Osteoblast (primary cell): ENCODE measurements at places on chromosomes 2 and 18. TPM values are rescaled to one million over a fixed set of nuclear protein-coding genes. Genes with fewer than 3 reads are reported as not detected.
A peak's percentile ranks its signal among the peaks of the same experiment; 100 is the strongest.

- H3K27me3 ChIP-seq, result no peaks in the 10 kb centered on the region
- no peaks in the 10 kb centered on the region for H3K36me3 ChIP-seq
- H3K4me1 ChIP-seq, result peaks cover 37% of the 10 kb centered on the region
- DNase-seq, result peak; percentile 84
Measured at GRCh38 chr2:240915526-240916341, 9.6 kb downstream of the CROCC2 start.

GRCh38 chr2:151325581-151326095 lies 31.8 kb upstream of the TNFAIP6 start:
- no peak overlapping the region for H3K27ac ChIP-seq
- DNase-seq, result no peak
- no peaks in the 10 kb centered on the region for H3K36me3 ChIP-seq
- no peaks in the 10 kb centered on the region for H3K4me1 ChIP-seq
- H3K27me3 ChIP-seq, result no peaks in the 10 kb centered on the region

- H3K4me1 ChIP-seq, result no peaks in the 10 kb centered on the region
- peaks cover 9% of the 10 kb centered on the region for H3K36me3 ChIP-seq
- DNase-seq, result no peak
- H3K4me3 ChIP-seq, result no peak overlapping the region
- H3K27ac ChIP-seq, result no peak overlapping the region
- no peaks in the 10 kb centered on the region for H3K27me3 ChIP-seq
Measured at GRCh38 chr2:8743261-8743660, 61.4 kb downstream of the ID2 start.

DNA sequence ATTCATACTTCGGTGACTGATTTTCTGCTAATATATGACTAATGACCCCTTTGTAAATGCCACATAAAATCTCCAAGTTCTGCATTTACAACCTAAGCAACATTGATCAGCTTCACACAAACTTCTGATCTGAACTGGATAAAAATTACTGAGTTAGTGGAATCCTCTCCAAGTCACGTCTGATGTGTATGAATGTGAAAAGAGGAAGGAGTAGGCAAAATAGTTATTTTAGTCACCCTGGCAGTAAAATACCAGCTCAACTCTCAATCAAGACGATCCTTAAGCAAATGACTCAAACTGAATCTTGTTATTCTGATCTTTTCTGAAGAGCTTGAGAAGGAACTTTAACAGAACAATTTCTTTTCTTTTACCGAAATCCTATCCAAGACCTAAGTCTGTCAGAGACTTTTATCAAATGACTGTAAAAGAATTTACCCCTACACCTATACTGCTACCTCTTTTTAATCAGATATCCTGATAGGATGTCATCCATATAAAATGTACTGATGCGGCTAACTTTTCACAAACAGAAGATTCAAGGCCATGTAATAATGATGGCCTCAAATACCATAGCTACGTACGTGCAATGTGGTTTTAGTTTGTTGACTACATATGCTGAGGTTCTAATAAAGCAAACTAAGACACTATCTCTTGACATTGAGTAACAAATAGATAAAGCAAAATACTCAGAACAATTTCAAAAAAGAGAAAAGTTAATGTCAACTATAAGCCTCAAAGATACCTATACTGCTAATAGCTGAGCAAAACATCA lies 23.7 kb downstream of the CUL3 start:
- no peaks in the 10 kb centered on the region for H3K27me3 ChIP-seq
- DNase-seq, result peak; percentile 78
- H3K4me3 ChIP-seq, result no peak overlapping the region
- H3K4me1 ChIP-seq, result peaks cover 26% of the 10 kb centered on the region
- H3K36me3 ChIP-seq, result no peaks in the 10 kb centered on the region

GRCh38 chr2:216404010-216404618 lies 8.2 kb upstream of the SMARCAL1 start:
- peaks cover 3% of the 10 kb centered on the region for H3K27me3 ChIP-seq
- H3K4me1 ChIP-seq, result no peaks in the 10 kb centered on the region
- H3K4me3 ChIP-seq, result no peak overlapping the region

GRCh38 chr2:135890149-135890548 lies 13.9 kb upstream of the MCM6 start:
- no peaks in the 10 kb centered on the region for H3K36me3 ChIP-seq
- no peaks in the 10 kb centered on the region for H3K4me1 ChIP-seq
- no peak for DNase-seq
- no peak overlapping the region for H3K4me3 ChIP-seq

DNA sequence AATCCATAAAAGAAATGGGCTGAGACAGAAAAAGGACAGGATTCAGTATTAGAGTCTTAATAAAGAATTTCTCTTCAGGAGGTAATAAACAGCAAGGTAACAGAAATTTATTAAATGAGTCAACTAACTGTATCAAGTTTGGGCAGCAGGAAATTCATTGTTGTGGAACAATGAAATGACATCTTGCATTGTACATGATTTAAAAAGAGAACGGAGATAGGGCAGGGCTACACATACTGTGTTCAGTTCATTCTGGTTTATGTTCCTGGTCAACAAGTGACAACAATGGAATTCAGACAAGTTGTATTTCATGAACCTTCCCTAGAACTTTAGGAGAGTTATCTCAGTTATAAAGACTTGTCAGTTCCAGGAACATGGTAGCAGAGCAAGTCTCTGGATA lies 961.3 kb downstream of the SOCS6 start:
- no peak for DNase-seq
- H3K4me3 ChIP-seq, result no peak overlapping the region
- no peaks in the 10 kb centered on the region for H3K4me1 ChIP-seq

DNA sequence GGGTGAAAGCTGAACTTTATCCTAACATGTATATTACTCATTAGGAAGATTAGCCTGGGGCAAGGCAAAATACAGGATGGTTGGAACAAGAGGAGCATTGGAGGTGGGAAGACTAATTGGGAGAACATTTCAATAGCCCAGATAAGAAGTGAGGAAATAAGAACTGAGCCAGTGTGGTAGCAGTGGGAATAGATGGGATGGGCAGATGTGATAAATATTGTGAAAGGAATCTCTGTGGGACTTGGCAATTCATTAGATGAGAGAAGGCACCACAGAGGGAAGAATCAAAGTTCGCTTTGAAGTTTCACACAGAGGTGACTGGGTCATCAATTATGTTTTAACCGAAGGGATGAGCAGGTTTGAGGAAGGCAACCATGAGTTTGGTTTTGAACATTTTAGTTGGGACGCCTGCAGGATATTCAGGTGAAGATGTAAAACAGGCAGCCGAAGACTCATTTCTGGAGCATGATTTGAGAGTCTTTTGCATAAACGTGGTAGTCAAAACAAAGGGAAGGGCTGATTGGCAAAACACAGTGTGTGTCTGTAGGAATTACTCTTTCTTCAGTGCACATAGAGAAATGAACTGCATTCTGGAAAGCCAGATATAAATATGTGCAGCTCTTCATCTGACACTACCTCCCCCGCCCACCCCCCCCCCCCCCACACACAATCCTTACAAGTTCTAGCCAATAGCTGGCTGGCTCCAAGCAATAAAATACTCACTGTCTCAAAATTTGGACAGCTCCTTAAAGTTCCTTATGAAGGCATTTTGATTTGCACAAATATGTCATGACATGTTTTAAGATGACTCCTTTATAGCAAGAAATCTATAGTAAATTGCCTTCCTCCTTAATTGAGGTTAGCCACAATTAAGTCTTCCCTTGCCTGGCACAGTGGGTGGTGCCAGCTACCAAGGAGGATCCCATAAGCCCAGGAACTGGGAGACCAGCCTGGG lies 1.9 kb upstream of the SLC1A4 start:
- H3K4me3 ChIP-seq, result peak overlapping the region; percentile 91
- H3K27ac ChIP-seq, result peak overlapping the region; percentile 99
- no peaks in the 10 kb centered on the region for H3K36me3 ChIP-seq
- DNase-seq, result peak; percentile 87
- no peaks in the 10 kb centered on the region for H3K27me3 ChIP-seq

GRCh38 chr2:48515513-48515985 lies 14.4 kb upstream of the STON1 start:
- H3K36me3 ChIP-seq, result peaks cover 21% of the 10 kb centered on the region
- peaks cover 3% of the 10 kb centered on the region for H3K4me1 ChIP-seq
- no peaks in the 10 kb centered on the region for H3K27me3 ChIP-seq
- H3K27ac ChIP-seq, result no peak overlapping the region
- DNase-seq, result peak; percentile 67

DNA sequence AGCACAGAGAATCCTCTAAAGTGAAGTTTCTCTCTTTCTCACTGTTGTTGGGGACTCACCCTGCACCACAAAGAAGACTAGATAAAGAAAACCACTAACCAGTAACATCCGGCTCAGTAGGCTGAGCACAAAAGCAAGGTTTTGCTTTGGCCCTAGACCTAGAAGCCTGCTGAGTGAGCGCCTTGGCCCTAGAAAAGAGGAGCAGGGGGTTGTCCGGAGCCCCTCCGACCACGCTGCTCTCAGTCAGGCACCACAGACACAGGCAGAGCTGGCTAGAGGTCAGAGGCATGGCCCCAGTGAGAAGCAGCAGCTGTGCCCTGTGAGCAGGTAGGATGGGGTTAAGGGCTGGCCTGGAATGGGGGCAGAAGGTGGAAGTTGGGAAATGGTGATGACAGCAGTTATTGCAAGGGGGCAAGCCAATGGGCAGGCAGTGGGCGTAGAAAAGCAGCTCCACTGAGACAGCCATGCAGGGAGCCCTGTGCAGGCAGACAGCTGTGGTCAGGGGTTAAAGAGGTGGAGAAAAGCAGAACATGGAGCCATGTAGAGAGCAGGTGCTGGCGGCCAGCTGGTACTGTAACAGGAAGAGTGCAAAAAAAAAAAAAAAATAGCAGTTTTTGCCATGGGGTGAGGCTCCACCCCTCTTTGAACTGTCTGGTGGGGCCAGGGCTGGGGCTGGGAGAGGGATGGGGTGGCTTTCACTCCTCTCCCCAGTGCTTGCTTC lies 36.9 kb upstream of the SLC14A1 start:
- peaks cover 34% of the 10 kb centered on the region for H3K4me1 ChIP-seq
- no peak for DNase-seq
- no peaks in the 10 kb centered on the region for H3K36me3 ChIP-seq
- H3K27me3 ChIP-seq, result no peaks in the 10 kb centered on the region

GRCh38 chr2:69634196-69634821 lies 9.2 kb downstream of the AAK1 start:
- H3K4me3 ChIP-seq, result no peak overlapping the region
- H3K4me1 ChIP-seq, result peaks cover 7% of the 10 kb centered on the region
- no peaks in the 10 kb centered on the region for H3K27me3 ChIP-seq
- peaks cover 11% of the 10 kb centered on the region for H3K36me3 ChIP-seq
- H3K27ac ChIP-seq, result no peak overlapping the region
- no peak for DNase-seq

- no peaks in the 10 kb centered on the region for H3K27me3 ChIP-seq
- no peaks in the 10 kb centered on the region for H3K36me3 ChIP-seq
- H3K27ac ChIP-seq, result no peak overlapping the region
- no peak overlapping the region for H3K4me3 ChIP-seq
- H3K4me1 ChIP-seq, result peaks cover 6% of the 10 kb centered on the region
- DNase-seq, result no peak
Measured at GRCh38 chr2:147913701-147914480, 69.1 kb downstream of the ACVR2A start.

- H3K27ac ChIP-seq, result no peak overlapping the region
- no peaks in the 10 kb centered on the region for H3K36me3 ChIP-seq
- DNase-seq, result no peak
- no peaks in the 10 kb centered on the region for H3K27me3 ChIP-seq
- no peak overlapping the region for H3K4me3 ChIP-seq
- peaks cover 28% of the 10 kb centered on the region for H3K4me1 ChIP-seq
Measured at GRCh38 chr18:55416791-55417190, 171.2 kb downstream of the TCF4 start.

DNA sequence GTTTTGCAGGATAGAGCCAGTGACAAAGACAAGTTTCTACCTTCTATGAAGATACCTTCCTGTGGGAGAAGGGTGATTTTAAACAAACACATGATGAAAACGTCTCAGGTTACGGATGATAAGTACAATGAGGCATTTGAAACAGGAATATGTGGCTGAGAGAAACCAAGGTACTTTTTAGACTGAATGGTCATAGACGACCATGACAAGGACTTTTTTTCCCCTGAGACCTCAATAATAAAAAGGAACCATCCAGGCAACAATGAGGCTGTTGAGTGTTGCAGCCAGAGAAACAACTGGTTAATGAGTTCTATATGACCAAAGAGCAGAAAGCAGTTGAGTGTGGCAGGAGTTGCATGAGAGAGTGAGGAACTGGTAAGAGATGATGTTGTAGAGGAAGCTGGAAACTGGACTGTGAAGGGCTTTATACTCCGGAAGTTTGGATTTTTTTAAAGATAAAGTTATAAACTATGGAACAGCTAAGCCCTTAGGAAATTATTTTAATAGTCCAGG lies 306.1 kb upstream of the CYRIA start:
- H3K36me3 ChIP-seq, result no peaks in the 10 kb centered on the region
- no peak overlapping the region for H3K27ac ChIP-seq
- H3K4me1 ChIP-seq, result no peaks in the 10 kb centered on the region
- H3K4me3 ChIP-seq, result no peak overlapping the region

- peaks cover 13% of the 10 kb centered on the region for H3K4me1 ChIP-seq
- no peak for DNase-seq
- H3K36me3 ChIP-seq, result no peaks in the 10 kb centered on the region
- H3K4me3 ChIP-seq, result no peak overlapping the region
Measured at GRCh38 chr2:8833853-8834252, 3.6 kb downstream of the KIDINS220 start.

- H3K27me3 ChIP-seq, result peaks cover 42% of the 10 kb centered on the region
- no peak overlapping the region for H3K27ac ChIP-seq
Measured at GRCh38 chr2:95310216-95310615, 13.1 kb downstream of the KCNIP3 start.

DNA sequence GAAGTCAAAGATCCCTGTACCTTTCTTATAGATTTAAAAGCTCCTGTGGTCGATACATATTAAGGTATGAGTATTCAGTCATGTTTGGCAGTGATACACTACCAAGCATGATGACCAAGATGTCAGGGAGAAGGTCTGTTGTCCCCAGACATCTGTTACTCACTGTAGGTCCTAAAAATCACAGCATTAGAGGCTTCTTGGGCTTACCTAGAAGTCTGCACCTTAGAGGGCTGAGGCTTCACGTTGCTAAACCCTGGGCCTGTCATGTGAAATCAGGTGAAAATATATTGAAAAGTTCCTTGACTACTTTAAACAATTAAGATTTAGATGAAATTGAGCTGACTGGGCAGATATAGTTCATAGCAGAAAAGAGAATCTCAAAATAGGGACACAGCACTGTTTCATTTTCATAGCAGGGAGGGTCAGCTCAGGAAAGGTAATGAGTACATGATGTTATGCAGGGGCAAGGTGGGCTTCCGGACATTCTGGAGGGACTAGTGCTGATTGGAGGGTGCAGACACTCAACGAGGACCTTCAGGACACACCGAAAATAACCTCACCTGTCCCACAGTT lies 78.7 kb downstream of the SPATS2L start:
- no peak overlapping the region for H3K27ac ChIP-seq
- peaks cover 23% of the 10 kb centered on the region for H3K4me1 ChIP-seq
- no peaks in the 10 kb centered on the region for H3K27me3 ChIP-seq
- peaks cover 11% of the 10 kb centered on the region for H3K36me3 ChIP-seq
- DNase-seq, result no peak

Gene ST6GAL2
- 0.36 TPM in 1 of 2 replicates, not detected in the other for total RNA-seq

Gene CABYR
- 3.8 and 4.0 TPM in 2 replicates for total RNA-seq

Gene COL3A1
- 3,160 and 5,672 TPM in 2 replicates for total RNA-seq

Gene KYNU
- 5.9 and 10.9 TPM in 2 replicates for total RNA-seq

Gene SPATS2L
- 74.6 and 85.2 TPM in 2 replicates for total RNA-seq

Gene CYRIA
- total RNA-seq, result 1.8 and 2.2 TPM in 2 replicates

Gene LRP2
- not detected in 2 replicates for total RNA-seq

Gene SETBP1
- total RNA-seq, result 22.8 and 23.0 TPM in 2 replicates
